Pericardium fibroblast (primary cell): ENCODE measurements at places on chromosomes 5 and 9. TPM values are rescaled to one million over a fixed set of nuclear protein-coding genes. Genes with fewer than 3 reads are reported as not detected.

The TMEM141 gene
- 86.8 and 179 TPM in 2 replicates for total RNA-seq

The TUSC1 gene
- 18.3 and 26.0 TPM in 2 replicates for total RNA-seq

The POLR3G gene
- total RNA-seq = 3.4 and 6.3 TPM in 2 replicates

The IL13 gene
- total RNA-seq = not detected in 2 replicates

The DROSHA gene
- 17.6 and 21.8 TPM in 2 replicates for total RNA-seq

The SPATA31A3 gene
- total RNA-seq = not detected in 2 replicates

The GBA2 gene
- total RNA-seq = 18.2 and 22.5 TPM in 2 replicates

The SLC36A3 gene
- not detected in 2 replicates for total RNA-seq

The FRMD3 gene
- 1.4 and 2.2 TPM in 2 replicates for total RNA-seq

The TMEM215 gene
- under 0.01 TPM in 1 of 2 replicates, not detected in the other for total RNA-seq

The LRRC19 gene
- total RNA-seq = not detected in 2 replicates

The EGFLAM gene
- 2.0 and 4.0 TPM in 2 replicates for total RNA-seq

The CDC37L1 gene
- total RNA-seq = 19.4 and 24.5 TPM in 2 replicates

The RGMB gene
- total RNA-seq = 15.9 and 20.6 TPM in 2 replicates

The NUTM2F gene
- not detected in 2 replicates for total RNA-seq

The ALDH1A1 gene
- total RNA-seq = 6.9 and 25.0 TPM in 2 replicates

The SGCD gene
- 11.2 TPM in 2 replicates for total RNA-seq

The OBP2B gene
- not detected in 2 replicates for total RNA-seq

The MAN1B1 gene
- 61.3 and 66.3 TPM in 2 replicates for total RNA-seq

The MCC gene
- total RNA-seq = 15.8 and 19.4 TPM in 2 replicates

The SPEF2 gene
- total RNA-seq = 1.5 and 1.8 TPM in 2 replicates

The SLCO4C1 gene
- total RNA-seq = 0.51 and 0.58 TPM in 2 replicates

The REEP2 gene
- total RNA-seq = 4.8 and 5.4 TPM in 2 replicates

The ZBED3 gene
- total RNA-seq = 1.6 and 18.1 TPM in 2 replicates

The SCGB3A2 gene
- total RNA-seq = not detected in 2 replicates
